ENCODE measurements at places on chromosomes 11 and 22. TPM values are rescaled to one million over a fixed set of nuclear protein-coding genes. Genes with fewer than 3 reads are reported as not detected.

GRCh38 chr11:118842369-118842768 is 41.3 kb upstream of the CXCR5 start:
- H3K27ac ChIP-seq: no peak overlapping the region
- H3K4me1 ChIP-seq: no peaks in the 10 kb centered on the region
- no peak overlapping the region for H3K4me3 ChIP-seq
- peak; percentile 47 for DNase-seq

ALX4 gene
- total RNA-seq: not detected

DNA sequence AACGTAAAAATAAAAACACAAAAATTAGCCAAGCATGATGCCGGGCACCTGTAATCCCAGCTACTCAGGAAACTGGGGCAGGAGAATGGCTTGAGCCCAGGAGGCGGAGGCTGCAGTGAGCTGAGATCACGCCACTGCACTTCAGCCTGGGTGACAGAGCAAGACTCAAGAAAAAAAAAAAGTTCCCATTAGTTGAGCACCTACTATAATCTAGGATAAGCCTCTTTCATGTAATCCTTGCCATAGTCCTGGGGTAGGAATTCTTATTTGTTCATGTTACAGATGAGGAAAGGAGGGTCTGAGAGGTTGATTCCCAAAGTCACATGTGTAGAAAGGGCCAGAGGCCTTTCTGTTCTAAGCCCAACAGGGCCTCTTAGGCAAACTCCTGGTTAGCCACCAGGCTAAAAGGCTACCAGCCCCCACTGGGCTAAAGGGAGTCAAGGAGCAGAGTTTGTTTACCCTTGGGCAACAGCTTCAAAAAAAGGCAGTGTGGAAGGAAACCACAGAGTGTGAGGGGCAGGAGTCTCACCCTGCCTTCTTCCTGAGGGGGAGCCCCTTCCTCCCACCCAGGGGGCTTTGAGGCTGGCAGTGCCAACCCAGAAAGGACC is 21.6 kb upstream of the CSNK1E start:
- no peaks in the 10 kb centered on the region for H3K36me3 ChIP-seq
- no peak for DNase-seq
- H3K4me3 ChIP-seq: no peak overlapping the region
- peaks cover 4% of the 10 kb centered on the region for H3K4me1 ChIP-seq
- no peak overlapping the region for H3K27ac ChIP-seq

OR52H1 gene
- not detected for total RNA-seq

DNA sequence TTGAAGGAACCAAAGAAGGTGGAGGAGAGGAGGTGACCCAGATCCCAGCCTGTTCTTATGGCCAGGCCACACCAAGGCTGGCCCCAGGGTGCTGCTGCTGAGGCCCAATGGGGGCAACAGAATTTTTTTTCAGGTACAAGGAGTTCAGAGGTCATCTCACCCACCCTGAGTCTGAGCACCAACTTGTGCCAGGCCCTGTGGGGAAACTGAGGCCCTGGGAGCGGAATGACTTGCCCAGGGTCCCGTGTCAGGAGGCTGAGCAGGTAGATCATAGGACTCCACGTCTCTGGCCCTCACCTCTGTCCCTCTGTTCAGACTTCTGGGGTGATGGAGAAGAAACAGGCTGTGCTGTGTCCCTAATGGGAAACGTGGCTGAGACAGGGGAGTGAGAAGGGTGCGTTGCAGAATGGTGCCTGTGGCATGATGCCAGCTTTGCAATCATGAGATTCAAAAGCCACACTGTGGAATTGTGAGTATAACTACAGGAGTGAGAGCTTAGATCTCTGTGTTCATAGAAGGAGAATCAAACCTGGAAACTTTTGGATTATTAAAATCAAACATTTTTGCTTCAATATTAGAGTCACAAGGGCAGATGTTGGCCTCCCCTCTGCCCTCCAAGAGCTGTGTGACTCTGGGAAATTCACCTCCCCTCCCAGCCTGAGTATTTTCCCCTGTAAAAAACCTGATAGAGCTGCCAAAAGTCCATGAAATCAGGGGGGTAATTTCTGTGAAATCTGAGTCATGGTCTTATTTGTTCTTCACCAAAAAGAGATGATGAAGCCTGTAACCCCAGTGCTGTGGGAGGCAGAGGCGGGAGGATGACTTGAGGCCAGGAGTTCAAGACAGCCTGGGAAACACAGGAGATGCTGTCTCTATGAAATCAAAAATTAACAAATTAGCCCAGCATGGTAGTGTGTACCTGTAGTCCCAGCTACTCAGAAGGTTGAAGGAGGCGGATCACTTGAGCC is 874 bp downstream of the APOL1 start:
- no peak for DNase-seq
- no peaks in the 10 kb centered on the region for H3K4me1 ChIP-seq
- H3K4me3 ChIP-seq: no peak overlapping the region
- H3K27ac ChIP-seq: no peak overlapping the region
- H3K36me3 ChIP-seq: no peaks in the 10 kb centered on the region

ST13 gene
- total RNA-seq: 248 TPM

DNA sequence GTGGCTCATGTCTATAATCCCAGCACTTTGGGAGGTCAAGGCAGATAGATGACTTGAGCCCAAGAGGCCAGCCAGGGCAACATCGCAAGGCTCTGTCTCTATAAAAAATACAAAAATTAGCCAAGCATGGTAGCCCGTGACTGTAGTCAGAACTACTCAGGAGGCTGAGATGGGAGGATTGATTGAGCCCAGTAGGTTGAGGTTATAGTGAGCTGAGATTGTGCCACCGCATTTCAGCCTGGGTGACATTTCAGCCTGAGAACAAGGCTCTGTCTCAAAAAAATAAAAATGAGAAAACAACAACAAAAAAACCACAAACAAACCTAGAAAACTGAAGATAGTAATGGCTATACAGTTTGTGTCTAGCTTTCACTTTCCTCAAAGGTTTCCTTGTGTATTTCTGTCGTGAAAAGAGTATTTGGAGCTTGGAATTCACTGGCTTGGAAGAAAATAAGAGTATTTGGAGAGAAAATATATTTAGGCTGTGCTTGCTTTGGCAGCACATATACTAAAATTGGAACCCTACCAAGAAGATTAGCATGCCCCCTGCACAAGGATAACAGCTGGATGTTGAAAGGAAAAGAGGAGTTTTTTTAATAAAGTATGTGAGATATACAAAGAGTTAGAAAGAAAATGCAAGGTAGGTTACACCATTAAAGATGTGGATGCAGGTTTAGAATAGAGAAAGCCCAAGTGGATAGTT is 3.9 kb upstream of the BIRC3 start:
- peaks cover 9% of the 10 kb centered on the region for H3K4me1 ChIP-seq
- peak overlapping the region; percentile 14 for H3K4me3 ChIP-seq
- no peaks in the 10 kb centered on the region for H3K27me3 ChIP-seq
- no peak for DNase-seq
- H3K36me3 ChIP-seq: no peaks in the 10 kb centered on the region

PRRG4 gene
- total RNA-seq: 0.14 TPM

DNA sequence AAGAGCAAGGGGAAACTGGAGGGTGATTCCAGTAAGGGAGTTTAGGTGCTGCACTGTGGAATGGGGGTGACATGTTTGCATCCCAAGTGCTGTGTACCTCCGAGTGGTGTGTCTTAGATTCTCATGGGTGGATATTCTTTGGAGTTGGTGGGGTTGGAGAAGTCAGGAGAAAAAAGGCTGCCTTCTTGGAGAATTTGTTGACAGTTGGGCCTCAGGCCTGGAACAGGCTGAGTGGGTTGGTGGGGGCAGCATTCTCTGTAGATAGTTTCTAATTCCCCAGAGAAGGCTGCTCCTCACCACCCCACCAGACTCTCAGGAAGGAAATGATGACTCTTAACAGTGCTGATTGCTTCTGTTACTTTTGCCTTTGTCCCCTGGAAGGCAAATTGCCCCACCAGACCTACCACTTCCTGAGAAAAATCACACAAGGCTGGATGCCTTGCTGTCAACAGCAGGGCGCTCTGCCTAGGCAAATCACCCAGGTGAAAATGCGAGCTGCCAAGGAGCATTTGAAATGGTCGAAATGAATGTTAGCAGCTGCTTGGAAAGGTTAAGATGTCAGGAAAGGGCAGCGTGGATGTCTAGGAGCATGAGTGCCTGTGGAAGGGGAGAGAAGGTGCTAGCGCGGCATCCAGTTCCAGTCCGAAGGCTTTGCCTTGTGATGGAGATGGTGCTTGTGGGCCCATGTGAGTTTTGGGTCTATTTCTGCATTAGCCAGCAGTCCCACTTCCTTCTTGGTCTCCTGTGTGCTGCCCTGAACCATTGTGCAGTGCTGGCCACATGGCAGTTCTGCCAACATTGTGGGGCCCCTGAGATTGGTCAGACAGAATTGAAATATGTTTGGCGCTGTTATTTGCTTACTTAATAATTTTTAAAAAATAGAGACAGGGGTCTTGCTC is 29.7 kb upstream of the SORL1-AS1 start:
- no peak for DNase-seq
- H3K4me1 ChIP-seq: no peaks in the 10 kb centered on the region
- no peaks in the 10 kb centered on the region for H3K36me3 ChIP-seq
- no peak overlapping the region for H3K27ac ChIP-seq

DNA sequence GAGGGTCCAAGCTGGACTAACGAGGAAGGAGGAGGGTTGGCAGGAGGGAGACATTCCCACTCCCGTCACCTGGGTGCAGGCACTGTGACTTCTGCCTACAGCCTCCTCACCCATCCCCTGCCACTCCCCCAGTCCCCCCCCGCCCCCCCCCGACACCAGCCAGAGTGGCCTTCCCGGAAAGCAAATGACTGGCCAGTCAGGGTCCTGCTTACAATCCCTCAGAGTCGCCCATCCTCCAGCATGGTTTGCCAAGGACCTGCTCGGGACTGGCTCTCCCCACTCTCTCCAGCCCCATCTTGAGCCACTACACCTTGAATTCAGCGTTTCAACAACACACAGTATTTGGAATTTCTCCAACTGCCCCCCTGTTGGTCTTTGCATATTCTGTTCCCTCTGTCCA is 59.6 kb downstream of the THAP12 start:
- no peak overlapping the region for H3K4me3 ChIP-seq
- no peaks in the 10 kb centered on the region for H3K36me3 ChIP-seq
- H3K27ac ChIP-seq: no peak overlapping the region
- peaks cover 30% of the 10 kb centered on the region for H3K27me3 ChIP-seq

MS4A13 gene
- not detected for total RNA-seq

GGT5 gene
- total RNA-seq: 0.89 TPM

DNA sequence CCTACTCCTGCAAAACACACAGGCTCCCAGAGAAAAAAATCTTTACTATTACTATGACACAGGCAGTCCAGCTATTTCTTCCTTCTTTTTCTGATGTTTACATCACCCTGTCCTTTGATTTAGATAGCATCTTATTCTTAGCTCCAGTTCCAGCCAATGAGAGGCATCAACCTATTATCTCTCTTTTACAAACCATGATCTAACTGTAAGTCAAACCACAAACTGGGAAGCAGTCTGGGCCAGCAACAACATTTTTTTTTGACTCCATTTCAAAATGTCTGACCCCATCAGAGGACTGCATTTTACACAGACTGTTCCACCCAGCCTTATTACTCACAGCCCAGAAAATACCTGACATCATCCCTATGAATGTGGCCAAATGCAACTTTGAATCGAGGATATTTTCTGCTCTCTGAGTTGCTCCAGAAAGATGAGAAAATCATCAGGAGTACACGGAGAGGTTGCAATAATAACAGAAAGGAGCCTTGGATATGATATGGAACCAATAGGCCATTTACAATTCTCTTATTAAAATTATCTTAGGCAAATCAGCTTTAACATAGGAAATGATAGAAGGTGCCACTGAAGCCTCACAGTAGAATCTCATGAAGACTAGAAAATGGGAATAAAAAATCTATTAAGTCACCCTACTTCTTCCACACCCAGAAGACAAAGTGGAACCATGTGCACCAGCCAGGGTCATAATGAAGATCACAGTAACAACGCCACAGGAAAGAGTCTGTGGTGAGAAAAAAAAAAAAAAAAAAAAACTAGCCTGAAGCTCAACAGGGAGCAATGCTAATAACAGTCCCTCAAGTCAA is 21.2 kb downstream of the TBRG1 start:
- peaks cover 18% of the 10 kb centered on the region for H3K4me1 ChIP-seq
- H3K27me3 ChIP-seq: no peaks in the 10 kb centered on the region
- H3K36me3 ChIP-seq: no peaks in the 10 kb centered on the region
- H3K4me3 ChIP-seq: peak overlapping the region; percentile 35

DNA sequence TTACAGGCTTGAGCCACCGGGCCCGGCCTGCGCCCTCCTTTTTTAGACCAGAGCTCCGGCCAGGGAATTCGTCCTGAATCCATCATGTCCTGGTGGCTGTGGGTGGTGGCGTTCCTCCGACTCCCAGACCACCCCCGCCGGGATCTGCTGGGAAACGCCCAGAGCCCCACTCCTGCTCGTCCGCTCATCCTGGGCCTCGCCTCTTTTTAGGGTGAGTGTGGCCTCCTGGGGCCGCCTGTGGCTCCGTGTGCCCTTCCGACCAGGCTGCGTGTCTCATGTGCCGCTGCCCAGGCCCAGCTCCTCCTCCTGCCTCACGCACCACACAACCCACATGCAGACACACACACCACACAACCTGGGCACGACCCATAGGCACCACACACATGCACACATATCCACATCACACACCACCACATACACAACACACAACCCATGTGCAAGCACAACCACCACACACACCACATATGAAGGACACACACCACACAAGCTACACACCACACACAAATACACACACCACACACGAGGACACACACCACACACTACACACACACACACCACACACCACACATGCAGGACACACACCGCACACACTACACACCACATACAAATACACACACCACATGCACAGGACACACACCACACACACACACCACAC is 946.2 kb downstream of the BRD1 start:
- no peak overlapping the region for H3K4me3 ChIP-seq
- H3K27me3 ChIP-seq: no peaks in the 10 kb centered on the region
- DNase-seq: no peak
- no peak overlapping the region for H3K27ac ChIP-seq

DNA sequence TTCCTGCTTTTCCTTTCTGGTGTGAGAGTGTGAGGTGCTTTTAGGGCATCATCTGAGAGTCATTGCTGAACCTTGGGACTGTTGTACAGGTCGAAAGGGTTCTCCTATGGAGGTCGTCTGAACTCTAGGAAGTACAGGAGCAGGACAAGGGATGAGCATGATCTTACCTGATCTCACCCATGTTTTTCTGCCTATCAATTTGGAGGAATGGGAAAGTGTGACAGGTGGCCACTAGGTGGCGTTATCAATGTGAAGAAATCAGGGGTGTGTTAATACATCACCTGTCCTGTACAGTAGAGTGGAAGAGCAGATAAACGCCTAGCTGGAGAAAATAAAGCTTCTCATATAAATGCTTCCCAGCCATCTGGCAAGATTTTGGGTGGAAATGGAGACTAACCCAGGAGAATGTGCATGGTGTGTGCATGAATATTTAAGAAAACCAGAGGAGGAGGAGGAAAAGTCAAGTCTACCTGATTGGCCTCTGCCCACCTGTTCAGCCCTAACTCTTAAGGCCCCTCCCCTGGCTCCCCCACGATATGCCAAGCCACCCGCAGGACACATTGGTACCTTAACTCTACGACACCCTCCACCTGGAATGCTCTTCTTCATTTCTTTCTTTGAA is 72.0 kb upstream of the NARS2 start:
- no peak overlapping the region for H3K4me3 ChIP-seq
- no peaks in the 10 kb centered on the region for H3K36me3 ChIP-seq
- no peaks in the 10 kb centered on the region for H3K4me1 ChIP-seq
- no peak overlapping the region for H3K27ac ChIP-seq
- peak; percentile 17 for DNase-seq
- no peaks in the 10 kb centered on the region for H3K27me3 ChIP-seq

KRTAP5-8 gene
- total RNA-seq: not detected

All from astrocyte (in vitro differentiated cells and primary cell).